ENCODE measurements at places on chromosomes 5 and 9.

DNA sequence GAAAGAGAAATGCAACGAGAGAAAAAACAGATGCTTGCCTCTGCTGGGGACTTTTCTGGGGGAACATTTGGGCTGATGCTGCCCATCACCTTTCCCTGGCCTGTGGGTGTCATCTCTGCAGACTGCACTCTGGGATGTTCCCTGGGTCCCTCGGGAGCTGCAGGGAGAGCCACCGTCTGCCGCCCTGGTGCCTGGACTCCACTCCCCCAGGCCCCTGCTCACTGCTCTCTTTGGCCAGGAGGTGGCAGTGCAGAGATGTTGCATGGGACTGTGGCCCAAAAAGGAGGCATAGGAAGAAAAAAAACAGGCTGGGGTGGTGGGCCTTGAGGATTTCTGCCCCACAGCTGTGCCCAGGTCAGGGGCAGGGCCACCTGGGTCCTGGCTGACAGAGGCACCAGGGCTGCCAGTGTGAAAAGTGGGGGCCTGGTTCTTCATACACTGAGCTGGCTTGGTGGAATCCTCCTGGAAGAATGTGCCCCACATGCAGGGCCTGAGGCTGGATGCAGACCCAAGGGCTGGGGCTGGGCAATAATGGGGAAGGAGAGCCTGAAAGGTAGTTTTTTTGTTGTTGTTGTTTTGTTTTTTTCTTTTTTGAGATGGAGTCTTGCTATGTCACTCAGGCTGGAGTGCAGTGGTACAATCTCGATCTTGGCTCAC lies 353.6 kb downstream of the SLIT3 start:
- peak; percentile 24 for DNase-seq

DNA sequence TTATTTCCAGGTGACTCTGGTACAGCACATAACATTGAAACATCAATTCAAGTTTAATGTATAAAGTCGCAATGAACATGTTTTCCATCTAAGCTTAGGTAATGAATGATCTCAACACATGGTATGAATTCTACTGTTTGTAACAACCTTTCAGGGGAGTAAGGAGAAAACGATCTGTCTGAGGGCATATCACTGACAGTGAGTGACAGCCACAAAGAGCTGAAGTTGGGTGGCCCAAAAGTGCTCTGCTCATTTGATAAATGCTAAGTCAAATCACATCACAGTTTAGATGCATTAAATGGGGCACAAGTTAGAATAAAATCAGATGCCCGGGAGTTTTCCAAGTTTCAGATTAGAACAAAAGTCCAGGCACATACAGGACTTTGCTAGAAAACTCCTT lies 1.2 kb downstream of the FANCC start:
- no peak for DNase-seq

DNA sequence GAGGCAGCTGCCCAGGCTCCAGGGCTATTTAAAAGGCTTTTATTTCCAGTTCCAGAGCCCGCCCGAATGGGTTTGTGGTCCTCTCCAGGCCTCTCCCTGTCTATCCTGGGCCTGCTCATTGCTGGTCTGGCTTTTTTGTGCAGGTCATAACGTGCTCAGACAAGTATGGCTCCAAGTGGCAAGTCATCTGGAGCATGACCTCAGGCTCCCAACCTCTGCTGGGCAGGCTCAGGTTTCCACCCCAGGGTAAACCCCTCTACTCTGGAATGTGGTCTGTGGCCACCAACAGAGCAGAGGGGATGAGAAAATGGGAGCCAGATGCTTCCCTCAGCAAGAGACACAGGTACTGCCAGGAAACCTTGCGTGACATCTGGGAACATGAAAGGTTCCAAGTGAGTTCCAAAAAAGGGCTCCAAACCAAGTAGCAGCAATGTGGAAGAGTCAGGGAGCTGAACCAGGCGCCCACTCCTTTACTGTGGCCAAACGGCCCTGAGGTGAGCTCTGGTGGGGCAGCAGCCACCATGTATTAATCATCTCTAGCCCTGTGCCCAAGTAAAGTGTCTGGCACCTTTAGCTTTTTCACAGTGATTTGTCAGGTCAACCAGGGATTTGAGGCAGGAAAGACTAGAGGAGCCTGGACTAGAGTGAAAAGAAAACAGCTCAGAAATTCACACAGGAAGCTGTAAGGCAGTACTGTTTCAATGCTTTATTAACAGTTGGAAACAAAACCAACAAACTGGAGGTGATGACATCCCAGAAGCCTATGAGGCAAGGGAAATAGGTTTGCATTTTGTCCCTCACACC lies 25.7 kb downstream of the PCDHGC5 start:
- DNase-seq = no peak

DNA sequence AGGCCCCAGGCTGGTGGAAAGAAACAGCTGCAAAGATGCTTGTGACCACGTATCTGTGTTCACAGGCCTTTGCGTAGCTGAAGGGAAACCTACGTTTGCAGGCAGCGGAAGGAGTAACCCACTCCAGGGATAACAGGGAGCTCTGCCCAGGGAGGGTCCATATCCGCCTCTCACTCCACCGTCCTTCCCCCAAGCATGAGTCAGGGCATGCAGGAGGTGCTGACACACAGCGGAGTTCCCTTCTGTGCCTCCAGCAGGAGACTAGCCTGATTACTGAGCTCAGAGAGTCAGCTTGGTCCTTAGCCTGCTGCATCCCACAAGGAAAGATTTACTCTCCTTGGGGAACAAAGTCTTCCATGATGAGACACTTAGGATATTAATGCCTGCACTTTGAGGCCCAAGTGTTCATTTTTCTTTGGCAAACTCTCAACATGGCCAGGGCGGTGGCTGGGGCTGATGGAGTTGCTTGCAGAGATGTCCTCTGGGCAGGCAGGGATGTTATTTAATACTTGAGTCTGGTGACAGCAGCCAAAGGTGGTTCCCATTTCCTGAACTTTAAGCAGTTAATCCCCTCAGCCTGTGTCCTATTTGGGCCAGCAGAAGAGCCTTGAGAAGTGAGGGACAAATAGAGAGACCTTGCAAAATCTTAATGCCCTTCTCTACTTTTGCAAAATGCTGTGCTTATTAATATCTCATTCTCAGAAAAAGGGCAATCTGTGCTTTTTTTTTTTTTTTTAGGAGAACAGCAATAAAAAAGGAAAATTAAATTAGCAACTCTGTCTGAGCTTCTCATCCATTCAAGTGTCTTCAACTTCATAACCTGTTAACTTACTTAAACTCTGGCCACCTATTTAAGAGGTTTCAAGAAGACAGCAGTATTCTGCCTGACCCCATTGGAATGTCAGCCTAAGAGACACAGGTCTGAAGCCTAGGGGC lies 222.1 kb downstream of the HSPA4 start:
- no peak for DNase-seq

DNA sequence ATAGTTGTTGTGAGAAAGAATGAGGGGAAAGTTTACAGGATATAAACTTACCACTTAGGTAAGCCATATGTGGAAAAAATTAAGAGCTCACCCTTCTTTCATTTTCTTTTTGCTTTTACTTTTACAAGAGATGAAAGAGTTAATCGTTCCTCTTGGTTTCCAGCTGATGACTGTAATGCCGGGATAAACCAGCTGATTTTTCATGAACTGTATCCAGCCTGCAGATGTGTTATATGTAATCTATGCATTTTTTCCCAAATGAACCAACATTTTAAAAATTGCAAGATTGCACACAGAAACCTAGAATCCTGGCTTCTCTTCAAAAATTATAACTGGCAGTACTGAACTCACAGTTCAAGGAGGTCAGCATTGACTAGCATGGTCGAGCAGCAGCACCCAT lies 185.9 kb downstream of the GRIA1 start:
- no peak for DNase-seq

GRCh38 chr5:95843733-95844223 lies 21.3 kb upstream of the GLRX start:
- DNase-seq = no peak

- no peak for DNase-seq
Observed at GRCh38 chr5:40332970-40333369, 346.7 kb upstream of the PTGER4 start.

DNA sequence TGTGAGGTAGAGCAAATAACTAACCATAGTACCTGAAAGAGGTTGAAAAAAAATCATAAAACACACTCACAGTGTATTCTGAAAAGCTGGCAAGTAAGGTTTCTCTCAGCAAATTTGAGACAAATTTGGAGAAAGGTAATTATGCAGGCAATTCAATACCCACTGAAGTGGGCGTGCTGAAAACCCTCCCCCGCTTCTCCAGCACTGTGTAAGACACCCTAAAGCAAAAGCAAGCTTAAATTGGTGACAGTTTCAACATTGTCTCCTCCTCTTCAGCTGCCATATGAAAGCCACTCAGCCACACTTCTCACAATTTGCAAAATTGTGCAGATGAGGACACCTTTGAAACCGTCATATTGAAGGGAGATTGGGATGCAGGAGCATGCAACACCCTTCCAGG lies 322.3 kb upstream of the CDH6 start:
- DNase-seq = no peak

DNA sequence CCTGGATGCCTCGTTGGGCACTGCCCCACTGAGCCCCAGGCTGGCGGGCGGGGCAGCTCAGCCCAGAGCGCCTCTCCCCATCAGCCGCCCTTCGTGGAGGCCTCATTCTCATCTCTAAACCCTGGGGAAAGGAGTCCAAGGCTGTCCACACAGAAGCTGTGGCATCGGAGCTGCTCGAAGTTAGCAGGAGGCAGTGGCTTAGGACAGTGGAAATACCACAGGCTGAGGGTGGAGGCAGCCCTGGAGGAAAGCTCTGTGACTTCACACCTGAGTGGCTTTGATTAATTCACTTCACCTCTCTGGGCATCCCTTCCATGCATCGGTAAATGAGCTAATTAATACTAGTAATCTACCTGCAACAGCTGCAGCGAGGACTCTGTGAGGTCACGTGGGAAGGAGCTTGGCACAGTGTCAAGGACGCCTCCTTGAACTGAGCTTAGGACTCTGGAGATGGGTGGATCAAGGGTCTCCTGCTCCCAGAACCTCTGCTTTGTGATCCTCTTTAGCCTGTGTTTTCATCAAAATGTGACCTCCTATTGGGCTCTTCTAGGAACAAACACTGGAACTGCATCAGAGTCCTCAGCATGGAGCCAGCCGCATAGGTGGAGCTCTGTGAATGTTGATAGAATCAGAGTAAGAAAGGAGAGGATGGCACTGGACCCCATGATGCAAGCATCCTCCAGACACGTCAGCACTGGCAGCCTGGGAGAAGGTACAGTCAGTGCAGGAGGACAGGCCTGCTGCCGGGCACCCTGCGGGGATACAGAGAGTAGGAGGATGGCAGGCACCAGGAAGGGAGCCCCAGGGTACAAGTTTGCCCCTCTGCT lies 842 bp upstream of the ANGPTL2 start:
- no peak for DNase-seq

DNA sequence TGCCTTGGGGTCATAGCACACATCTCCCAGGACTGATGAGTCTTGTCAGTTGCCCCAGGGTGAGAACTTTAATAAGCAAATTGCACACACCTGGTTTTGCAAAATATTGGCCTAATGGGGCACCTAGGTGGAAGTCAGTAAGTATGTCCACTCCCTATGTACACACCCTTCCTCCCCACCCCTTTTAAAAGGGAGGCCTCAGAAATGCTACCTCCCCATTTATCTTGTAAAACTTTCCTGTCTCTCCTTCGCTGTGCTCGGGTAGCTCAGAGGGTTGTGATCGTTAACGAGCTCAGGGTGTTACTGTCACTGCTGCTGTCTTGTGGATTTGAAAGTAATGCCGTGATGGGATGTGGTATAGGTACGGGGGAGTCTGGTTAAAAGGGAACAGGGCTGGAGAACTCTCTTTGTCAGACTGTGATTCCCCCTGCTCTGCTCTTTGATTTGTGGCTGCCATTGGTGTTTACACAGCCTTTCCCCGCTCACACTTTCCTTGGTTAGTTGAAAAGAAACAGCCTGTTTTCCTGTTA lies 26.2 kb downstream of the ZNF462 start:
- DNase-seq = no peak
